RWPE2 (cell line): ENCODE measurements at places on chromosomes 1 and 21.

DNA sequence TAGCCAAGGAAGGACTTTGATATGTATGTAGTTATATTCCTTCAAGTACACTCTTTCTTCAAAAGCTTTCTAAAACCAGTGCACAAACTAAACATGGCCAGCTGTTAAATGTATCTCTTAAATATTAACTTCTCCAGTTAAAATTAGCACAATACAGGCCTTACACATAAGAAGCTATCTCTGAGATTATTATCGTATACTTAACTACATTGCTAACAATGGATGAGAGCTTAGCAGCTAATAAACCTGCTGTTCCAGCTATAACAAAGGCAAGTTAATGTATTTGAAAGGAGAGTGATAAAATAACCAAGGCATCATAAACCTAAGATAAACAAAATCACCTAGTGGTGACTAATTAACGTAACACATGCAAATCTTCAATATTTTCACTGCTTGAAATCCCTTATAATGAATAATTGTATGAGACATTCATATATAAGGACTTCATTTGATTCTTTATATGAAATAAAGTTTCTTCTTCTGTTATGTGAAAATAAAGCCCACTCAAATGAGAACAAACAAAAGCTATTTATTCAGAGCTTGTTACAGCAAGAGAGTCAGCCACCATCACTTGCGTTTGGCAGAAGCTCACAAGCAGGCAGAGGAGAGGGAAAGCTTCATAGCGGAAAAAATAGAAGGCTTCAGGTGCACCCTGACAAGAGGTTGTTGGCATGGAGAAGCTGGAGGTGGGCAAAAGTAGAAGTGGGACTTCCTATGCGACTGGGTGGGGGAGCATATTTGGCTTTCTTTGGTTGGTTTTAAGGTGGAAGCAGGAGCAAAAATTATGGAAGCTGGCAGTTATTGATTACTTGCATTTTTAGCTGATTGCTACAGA, 274.1 kb upstream of the CHRM3 start:
- DNase-seq = no peak
- H3K4me3 ChIP-seq = no peak overlapping the region
- no peaks in the 10 kb centered on the region for H3K27me3 ChIP-seq
- H3K4me1 ChIP-seq = no peaks in the 10 kb centered on the region

DNA sequence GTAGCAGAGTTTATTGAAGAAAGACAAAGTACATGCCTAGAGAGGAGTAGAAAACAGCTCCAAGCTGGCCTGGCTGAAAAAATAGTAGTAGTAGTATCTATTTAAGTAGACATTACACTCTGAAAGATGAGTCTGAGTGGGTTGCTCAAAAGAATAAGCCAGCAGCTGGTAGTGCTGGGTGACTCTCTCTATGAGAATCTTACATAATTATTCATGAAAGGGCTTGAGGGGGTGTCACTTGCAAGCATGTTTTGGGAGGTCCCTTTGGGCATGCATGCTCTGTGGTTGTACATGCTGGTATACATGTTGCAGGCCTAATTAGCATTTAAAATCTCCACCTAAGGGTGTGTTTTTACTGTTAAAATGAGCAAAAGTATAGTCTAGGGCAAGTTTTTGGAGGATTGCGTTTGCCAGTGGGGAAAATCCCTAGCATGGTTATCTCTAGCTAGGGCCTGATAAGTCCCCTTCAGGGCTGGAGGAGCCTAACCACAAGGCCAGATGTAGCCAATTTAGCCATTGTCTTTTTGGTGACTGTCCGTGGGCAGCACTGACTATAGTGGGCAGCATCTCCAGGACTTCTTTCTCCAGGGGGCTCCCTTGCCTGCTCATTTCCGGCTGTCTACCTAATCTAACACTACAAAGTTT, 11.0 kb upstream of the FCGR2A start:
- no peaks in the 10 kb centered on the region for H3K4me1 ChIP-seq
- H3K4me3 ChIP-seq = no peak overlapping the region
- H3K27me3 ChIP-seq = peaks cover 23% of the 10 kb centered on the region
- no peaks in the 10 kb centered on the region for H3K36me3 ChIP-seq

DNA sequence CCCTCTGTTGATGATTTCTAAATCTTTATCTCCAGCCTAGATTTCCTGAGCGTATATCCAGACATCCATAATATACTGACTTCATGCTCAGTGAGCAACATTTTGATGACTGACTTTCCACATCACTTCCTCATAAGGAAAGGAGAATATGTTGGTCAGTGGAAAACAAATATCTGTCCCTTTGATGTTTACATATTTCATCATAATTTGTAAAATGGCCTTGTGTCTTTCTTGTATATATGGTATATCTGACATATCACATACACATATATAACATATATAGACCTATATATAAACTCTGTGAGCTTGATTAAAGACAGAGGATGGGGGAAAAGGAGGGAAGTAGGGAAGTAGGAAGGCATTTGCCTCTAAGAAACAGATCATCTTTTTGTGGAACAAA, 18.6 kb downstream of the ZBTB8A start:
- no peak overlapping the region for H3K27ac ChIP-seq

DNA sequence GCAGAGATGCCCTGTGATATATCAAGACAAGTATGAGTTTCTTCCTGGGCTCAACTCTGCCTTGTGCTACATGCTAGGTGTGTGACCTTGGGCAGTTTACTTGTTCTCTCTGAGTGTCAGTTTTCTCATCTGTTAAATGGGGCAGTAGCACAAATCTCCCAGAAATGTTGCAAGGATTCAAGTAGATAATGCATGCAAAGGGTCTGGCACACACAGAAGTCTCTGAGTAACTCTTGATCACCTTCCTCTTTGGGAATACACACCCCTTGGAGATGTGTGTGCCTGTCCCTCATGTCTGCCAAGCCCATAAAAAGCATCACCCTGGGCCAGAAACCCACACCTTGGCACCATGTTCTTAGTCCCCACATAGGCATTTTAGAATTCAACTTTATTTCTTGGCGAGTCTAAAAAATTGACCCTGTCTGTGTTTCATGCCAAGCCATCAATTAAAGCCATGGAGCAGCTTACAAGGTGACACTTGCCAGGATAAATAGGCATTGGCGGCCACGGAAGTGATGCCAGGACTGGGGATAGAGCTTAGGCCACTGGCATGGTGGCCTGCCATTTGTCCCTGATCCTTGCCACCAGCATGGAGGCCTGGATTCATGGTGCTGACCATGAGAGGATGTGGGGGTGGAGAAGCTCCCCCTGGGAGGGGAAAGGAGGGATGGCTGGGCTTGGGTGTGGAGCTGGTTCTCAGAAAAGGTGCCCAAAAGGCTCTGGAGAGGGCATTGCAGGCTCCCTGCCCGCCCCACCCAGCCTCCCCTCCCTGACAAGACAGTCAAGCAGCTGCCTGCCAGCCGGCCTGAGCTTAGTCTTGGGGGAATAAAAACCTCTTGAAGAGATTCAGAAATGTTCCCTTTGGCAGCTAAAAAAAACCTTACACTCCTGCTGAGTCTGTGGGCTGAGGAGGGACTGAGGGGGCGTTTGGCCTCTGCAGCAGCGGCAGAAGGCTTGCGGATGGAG, 118.0 kb upstream of the IPO9 start:
- peaks cover 42% of the 10 kb centered on the region for H3K4me1 ChIP-seq
- H3K36me3 ChIP-seq = no peaks in the 10 kb centered on the region
- H3K27ac ChIP-seq = peak overlapping the region; percentile 95
- DNase-seq = no peak
- no peak overlapping the region for H3K4me3 ChIP-seq

GRCh38 chr1:168223681-168224540, 1.9 kb upstream of the SFT2D2 start:
- no peak for DNase-seq
- no peaks in the 10 kb centered on the region for H3K27me3 ChIP-seq
- no peak overlapping the region for H3K27ac ChIP-seq
- peaks cover 20% of the 10 kb centered on the region for H3K4me1 ChIP-seq

- peak overlapping the region; percentile 100 for H3K27ac ChIP-seq
- peak; percentile 98 for DNase-seq
- H3K4me1 ChIP-seq = peaks cover 56% of the 10 kb centered on the region
- H3K4me3 ChIP-seq = peak overlapping the region; percentile 94
- no peaks in the 10 kb centered on the region for H3K27me3 ChIP-seq
Measured at GRCh38 chr1:151992303-151993083, 1.2 kb downstream of the S100A10 start.

DNA sequence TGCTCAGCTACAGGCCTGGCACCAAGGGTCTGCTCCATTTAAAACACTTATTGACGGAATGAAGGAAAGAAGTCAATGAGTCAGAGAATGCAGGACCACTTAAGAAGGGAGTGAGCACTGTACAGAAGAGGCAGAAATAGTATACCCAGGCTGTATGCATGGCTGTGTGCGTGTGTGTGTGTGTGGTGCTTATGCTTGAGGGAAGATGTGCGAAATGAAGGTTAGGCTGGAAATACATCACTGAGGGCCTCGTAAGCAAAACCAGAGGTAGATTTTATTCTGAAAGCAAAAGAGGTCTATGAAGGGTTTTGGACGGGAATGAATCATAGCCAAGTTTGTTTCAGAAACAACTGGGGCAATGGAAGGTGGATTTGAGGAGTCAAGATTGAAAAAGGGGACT, 9.7 kb upstream of the ADGRB2 start:
- peaks cover 21% of the 10 kb centered on the region for H3K27me3 ChIP-seq
- no peaks in the 10 kb centered on the region for H3K36me3 ChIP-seq
- DNase-seq = no peak
- H3K4me1 ChIP-seq = no peaks in the 10 kb centered on the region
- H3K27ac ChIP-seq = no peak overlapping the region
- H3K4me3 ChIP-seq = no peak overlapping the region

DNA sequence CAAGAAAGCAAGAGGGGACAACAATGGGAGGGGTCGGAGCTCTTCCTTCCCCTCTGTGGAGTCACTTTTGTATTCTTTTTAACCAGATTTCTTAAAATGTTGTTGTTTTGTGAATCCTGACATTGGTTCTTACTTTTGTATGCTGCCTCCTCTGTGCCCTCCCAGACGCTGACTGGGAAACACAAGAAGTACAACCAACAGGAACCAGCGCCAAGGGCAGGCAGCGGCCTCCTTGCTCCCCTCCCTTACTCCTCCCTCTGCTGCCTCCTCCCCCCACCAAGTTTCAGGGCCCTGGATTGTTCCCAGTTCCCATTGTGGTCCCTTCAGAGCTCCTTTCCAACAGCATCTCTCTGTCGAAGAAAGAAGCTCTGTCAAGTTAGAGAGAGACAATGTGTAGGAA, 111.1 kb downstream of the BRINP2 start:
- DNase-seq = no peak
- H3K4me1 ChIP-seq = peaks cover 10% of the 10 kb centered on the region
- H3K27ac ChIP-seq = no peak overlapping the region
- H3K4me3 ChIP-seq = no peak overlapping the region

GRCh38 chr1:83796409-83796808, 202.5 kb downstream of the TTLL7 start:
- H3K27ac ChIP-seq = no peak overlapping the region
- H3K4me1 ChIP-seq = no peaks in the 10 kb centered on the region
- no peaks in the 10 kb centered on the region for H3K27me3 ChIP-seq
- no peak overlapping the region for H3K4me3 ChIP-seq

- H3K36me3 ChIP-seq = peaks cover 40% of the 10 kb centered on the region
- no peaks in the 10 kb centered on the region for H3K27me3 ChIP-seq
- peak overlapping the region; percentile 86 for H3K27ac ChIP-seq
- peaks cover 33% of the 10 kb centered on the region for H3K4me1 ChIP-seq
- no peak for DNase-seq
Measured at GRCh38 chr1:85275701-85276214, 674 bp downstream of the BCL10 start.

DNA sequence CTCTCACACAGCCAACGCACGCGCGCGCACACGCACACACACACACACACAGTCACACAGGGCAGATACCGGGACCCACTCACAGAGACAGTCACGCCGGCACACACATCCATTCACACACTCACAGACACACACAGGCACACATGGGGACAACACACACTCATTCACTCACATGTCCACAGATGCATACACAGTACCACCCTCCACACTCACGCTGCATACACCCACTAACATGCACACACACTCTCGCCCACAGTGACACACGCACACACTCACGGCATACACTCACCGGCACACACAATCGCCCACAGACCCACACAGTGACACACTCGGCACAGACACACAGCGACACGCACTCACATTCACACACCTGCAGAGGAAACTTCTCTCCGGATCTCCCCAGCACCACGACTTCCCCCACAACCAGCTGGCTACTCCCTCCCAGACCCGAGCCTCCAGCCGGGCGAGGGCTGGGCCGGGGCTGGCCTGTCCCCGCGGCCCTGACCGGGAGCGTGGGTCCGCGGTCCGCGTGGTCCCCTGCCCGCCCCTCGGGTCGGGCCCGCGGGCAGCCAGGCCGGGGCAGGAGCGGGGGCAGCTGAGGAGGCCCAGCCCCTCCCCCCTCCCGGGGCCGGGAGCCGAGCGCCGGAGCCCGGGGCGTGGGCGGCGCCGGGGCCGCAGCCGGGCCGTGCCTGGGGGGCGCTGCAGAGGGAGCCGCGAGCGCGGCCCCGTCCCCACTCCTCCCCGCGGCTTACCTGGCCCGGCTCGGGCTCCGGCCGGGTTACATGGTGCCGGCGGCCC, 552 bp downstream of the DLGAP3 start:
- H3K27me3 ChIP-seq = peaks cover 55% of the 10 kb centered on the region
- H3K36me3 ChIP-seq = no peaks in the 10 kb centered on the region
- DNase-seq = no peak

- peaks cover 52% of the 10 kb centered on the region for H3K36me3 ChIP-seq
- no peak for DNase-seq
- H3K4me1 ChIP-seq = peaks cover 8% of the 10 kb centered on the region
- peak overlapping the region; percentile 94 for H3K27ac ChIP-seq
- no peak overlapping the region for H3K4me3 ChIP-seq
- no peaks in the 10 kb centered on the region for H3K27me3 ChIP-seq
Measured at GRCh38 chr1:23797478-23798448, 2.8 kb downstream of the GALE start.

- H3K36me3 ChIP-seq = no peaks in the 10 kb centered on the region
- H3K4me1 ChIP-seq = no peaks in the 10 kb centered on the region
- no peak overlapping the region for H3K27ac ChIP-seq
- DNase-seq = no peak
- no peaks in the 10 kb centered on the region for H3K27me3 ChIP-seq
Measured at GRCh38 chr1:65827346-65827745, 34.7 kb downstream of the PDE4B start.

DNA sequence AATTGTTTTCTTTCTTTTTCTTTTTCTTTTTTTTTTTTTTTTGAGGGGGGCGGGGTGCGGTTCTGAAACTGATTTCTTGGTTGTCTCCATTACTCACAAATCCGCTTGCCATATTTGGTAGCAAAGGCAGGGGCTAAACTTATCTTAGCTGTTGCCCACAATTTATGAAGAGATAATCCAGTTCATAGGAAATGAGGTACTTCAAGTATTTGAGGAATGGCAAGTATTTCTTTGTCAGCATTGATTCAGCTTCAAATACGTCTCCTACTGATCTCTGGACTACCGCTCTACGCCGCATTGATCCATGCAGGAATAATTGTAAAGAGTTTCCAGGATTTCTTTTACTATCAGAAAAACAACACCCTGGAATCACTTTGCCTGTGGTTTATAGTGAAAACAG, 289.2 kb upstream of the DPYD start:
- H3K36me3 ChIP-seq = no peaks in the 10 kb centered on the region
- H3K27ac ChIP-seq = no peak overlapping the region
- no peak for DNase-seq
- no peaks in the 10 kb centered on the region for H3K4me1 ChIP-seq
- H3K4me3 ChIP-seq = no peak overlapping the region

GRCh38 chr1:211257826-211258225, 1.3 kb upstream of the RCOR3 start:
- no peaks in the 10 kb centered on the region for H3K4me1 ChIP-seq
- no peak for DNase-seq
- H3K27me3 ChIP-seq = no peaks in the 10 kb centered on the region
- no peaks in the 10 kb centered on the region for H3K36me3 ChIP-seq

- no peak overlapping the region for H3K4me3 ChIP-seq
- peaks cover 15% of the 10 kb centered on the region for H3K36me3 ChIP-seq
- no peaks in the 10 kb centered on the region for H3K27me3 ChIP-seq
- H3K27ac ChIP-seq = peak overlapping the region; percentile 60
- DNase-seq = no peak
- H3K4me1 ChIP-seq = peaks cover 24% of the 10 kb centered on the region
Measured at GRCh38 chr1:9111957-9112356, 16.9 kb downstream of the GPR157 start.
